ENCODE measurements at places on chromosomes 5 and 9.

- DNase-seq: peak; percentile 71
Observed at GRCh38 chr9:114155263-114155994, at the start of gene COL27A1. TSS of gene COL27A1 (plus strand) at chr9:114155537. CDS start at chr9:114155951, 414 bp downstream.

DNA sequence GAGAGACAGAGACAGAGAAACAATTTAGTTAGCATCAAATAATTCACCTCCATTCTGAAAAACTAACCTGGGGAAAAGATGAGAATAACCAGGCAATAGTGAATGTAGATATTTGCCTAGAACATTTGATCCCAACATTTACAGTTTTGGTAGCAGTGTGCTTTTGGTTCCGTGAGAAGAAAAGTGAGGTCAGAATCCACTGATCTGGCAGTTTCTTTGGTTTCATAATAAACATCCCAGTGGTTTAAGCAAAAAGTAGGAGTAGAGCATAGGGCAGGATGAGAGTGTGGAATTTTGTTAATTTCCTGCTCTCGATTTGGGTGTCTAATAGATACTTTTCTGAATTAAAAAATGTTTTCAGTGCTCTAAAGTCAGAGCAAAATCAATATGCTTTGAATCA lies 887.0 kb downstream of the NR2F1-AS1 start:
- DNase-seq: no peak

GRCh38 chr9:110763568-110763967 lies 95.0 kb downstream of the MUSK start:
- no peak for DNase-seq

- DNase-seq: no peak
Observed at GRCh38 chr5:147187099-147187540, 47.7 kb upstream of the STK32A start.

- no peak for DNase-seq
Observed at GRCh38 chr9:109600142-109600541, 102.0 kb upstream of the PTPN3 start.

- DNase-seq: no peak
Observed at GRCh38 chr9:90325913-90326653, 316.5 kb downstream of the DIRAS2 start.

DNA sequence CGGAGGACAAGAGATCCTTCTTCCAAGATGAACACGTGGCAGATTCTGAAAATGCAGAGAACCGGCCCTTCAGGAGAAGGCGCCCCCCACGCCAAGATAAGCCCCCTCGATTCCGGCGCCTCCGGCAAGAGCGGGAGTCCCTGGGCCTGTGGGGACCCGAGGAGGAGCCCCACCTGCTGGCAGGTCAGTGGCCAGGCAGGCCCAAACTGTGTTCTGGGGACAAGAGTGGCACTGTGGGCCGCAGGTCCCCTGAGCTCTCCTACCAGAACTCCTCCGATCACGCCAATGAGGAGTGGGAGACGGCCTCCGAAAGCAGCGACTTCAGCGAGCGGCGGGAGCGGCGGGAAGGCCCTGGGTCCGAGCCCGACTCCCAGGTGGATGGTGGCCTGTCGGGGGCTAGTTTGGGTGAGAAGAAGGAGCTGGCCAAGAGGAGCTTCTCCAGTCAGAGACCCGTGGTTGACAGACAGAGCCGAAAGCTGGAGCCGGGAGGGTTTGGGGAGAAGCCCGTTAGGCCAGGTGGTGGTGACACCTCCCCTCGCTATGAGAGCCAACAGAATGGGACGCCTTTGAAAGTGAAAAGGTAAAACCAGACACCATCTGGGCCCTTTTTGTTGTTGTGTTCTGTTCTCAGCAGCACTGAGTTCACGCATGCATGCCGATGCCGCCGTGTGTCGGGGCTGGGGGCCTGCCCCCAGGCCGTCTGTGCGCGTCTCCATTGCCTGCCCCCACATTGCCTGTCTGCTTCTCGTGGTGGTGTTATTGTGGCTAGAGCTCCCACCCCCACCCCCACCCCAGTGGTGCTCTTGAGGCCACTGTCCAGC lies 26.6 kb upstream of the POMT1 start:
- no peak for DNase-seq

DNA sequence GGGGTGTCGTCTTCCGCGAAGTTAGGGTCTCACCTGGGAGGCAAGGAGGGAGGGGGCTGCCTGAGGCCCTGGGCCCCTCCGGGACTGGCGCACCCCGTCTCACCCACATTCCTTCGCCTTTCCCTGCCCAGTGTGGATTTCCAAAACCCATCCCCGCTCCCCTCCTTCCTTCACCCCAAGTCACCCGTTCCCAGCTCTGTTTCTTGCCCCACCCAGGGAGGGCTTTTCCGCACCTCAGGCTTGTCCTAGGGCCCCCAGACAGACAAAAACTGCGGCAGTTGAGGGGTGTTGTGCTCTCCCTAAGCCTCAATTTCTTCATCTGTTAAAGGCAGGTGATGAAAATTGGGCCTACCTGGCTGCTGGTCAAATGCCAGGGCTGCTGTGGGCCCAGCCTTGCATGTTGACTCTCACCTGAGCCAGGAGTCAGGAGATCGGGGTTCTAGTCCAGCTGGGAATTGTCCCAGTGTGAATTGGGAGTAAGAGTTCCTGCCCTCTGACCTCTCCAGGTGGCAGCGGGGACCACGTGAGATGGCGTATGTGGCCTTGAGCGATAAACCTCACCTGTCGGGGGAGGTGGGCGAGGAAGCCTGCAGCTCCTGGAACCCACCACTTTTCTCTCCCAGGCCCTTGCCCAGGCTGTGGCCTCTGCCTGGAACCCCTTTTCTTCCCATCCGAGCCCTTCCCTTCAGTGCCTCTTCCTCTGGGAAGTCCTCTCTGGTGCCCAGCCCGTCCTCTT lies 143.4 kb upstream of the IER5L start:
- DNase-seq: no peak

GRCh38 chr5:134100283-134101091 lies 14.0 kb upstream of the TCF7 start:
- peak; percentile 72 for DNase-seq

DNA sequence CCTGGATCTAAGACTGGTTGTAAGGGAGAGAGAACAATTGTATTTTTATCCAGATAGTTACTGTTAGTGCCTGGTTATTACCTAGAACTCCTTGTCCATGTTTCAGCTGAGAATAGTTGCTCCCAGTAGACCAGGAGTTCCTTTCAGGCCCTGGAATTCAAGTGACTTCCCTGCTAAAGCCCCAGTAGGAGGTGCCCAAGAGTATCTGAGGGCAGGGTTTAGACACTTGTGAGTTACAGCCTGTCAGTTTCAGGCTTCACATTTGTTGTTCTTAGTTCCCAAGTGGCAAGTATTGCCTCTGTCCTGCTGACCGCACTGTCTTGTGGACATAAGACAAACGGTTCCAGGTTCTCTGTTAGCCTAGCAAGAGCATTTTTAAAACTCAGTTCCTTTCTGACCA lies 743.9 kb upstream of the SEMA6A start:
- DNase-seq: no peak

DNA sequence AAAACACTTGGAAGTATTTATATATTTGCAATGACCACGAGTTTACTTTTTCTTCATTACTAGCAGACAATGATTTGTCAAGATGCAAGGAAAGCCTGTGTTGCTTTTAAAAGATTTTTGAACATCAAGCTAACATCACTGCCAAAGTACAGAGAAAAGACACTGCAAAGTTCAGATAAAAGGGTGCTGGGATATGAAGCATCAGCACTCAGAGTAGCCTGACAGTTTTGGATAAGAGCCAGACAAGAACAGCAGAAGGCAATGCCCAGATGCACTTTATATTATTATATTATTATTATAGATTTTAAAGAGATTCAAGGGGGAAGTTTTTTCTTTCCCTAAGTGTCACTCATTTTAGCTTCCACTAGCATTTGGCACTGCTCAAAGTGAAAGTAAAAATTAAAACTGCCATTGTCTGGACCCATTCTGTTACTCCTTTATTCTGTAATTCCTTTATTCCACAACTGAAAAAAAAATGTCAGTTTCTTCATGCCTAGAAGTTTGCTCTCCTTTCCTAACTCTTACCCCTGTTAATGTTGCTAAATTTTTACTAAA lies 240.6 kb downstream of the EFNA5 start:
- DNase-seq: no peak

- DNase-seq: no peak
Observed at GRCh38 chr9:4334410-4334813, 34.5 kb upstream of the GLIS3 start.

GRCh38 chr5:74020503-74020902 lies 394.5 kb downstream of the ARHGEF28 start:
- DNase-seq: no peak

DNA sequence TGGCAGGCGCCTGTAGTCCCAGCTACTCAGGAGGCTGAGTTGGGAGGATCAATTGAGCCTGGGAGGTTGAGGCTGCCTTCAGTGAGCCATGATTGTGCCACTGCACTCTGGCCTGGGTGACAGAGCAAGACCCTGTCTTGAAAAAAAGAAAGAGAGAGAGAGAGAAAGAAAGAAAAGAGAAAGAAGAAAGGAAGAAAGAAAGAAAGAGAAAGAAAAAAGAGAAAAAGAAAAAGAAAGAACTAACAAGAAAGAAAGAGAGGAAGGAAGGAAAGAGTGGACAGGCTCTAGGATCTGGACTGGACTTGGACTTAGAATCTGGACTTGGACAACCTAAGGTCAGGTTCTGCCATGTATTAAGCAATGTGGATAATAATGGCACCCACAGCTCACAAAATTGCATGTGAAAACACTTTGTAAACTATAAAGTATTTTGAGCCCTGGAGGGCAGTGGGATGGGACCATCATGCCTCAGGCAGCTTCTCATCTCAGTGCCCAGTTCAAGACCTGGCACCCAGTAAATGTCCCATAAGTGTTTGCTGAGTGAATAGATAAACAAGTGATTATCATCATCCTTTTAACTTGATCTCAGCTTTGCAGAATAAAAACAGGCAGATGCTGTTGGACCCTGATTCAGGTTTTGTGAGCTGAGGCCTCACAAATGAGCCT lies 12.8 kb upstream of the PHF19 start:
- DNase-seq: no peak

- no peak for DNase-seq
Observed at GRCh38 chr5:18032744-18033143, 398.5 kb downstream of the TAF11L14 start.

DNA sequence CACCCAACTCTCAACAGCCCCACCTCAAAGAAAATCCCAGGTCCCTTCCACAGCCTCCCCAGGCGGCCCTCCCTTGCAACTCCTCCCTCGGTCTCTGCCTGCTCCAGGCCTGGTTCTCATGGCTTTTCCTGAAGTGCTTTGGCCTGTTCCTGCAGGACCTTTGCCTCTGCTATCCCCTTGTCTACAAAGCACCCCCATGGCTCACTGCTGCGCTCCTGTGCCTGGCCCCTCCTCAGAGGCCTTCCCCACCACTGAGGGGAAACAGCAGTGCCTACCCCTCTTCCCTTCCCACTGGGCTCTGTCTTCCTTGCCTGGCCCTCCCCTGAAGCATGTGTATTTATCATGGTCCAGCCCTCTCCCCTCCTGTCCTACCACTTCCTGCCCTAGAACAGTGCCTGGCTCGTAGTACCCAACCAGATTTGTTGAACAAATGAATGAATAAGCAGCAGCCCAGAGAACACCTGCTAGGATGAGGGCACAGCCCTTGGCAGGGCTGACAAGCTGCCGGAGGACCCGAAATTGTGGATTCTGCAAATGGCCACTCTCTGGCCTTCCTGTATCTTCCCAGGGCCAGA lies 68.6 kb upstream of the LRRTM2 start:
- no peak for DNase-seq

DNA sequence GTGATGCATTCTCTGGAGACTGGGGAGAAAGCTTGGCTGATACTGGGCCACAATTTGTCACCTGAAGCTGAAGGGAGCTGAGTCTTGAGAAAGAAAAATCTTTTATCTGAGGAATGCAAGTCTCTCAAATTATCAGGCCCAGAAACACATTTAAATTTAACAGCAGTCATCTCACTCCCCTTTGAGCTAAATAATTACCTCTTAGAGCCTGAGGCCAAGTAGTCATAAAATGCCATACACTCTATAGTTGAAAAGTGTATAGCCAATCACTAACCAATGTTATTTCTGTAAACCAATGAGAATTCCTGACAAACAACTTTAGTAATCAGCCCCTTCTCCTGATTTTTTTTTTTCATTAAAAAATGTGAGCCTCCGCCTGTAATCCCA lies 32.7 kb upstream of the DAPK1 start:
- no peak for DNase-seq

DNA sequence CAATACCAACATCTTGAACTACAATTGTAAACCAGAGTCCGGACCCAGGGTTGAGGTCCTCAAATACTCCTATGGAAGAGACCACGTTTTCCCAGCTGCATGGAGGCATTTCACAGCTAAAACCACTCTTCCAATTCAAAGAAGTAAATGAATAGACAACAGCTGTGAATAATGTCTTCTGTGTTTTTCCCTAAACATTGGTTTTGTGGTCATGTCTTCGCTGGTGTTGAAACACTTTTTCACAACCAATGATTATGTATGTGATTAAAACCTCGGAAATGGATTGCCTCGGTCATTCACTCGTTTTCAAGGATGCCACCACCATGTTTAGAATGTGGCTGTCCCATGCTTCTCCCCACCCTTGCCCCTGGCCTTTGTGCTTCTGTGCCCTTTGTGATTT lies 9.4 kb upstream of the TENT4A start:
- no peak for DNase-seq

GRCh38 chr5:123845356-123846100 lies 333.6 kb downstream of the CSNK1G3 start:
- DNase-seq: no peak

DNA sequence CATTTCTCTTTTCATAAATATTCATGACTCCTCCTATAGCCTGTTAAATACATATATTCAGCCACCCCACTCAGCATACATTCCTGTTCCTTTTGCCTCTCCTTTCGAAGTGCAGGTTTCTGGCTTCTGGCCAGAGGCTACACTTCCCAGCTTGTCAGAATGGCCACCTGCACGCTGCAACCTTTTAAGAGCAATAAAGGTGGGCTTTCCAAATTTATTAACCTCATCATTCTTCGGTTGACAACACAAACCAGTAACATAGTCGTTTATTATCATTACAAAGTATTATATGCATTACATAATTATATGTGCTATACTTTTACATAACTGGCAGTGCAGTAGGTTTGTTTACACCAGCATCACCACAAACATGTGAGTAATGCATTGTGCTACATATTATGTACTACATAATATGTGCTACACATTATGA lies 16.5 kb upstream of the TMEM171 start:
- no peak for DNase-seq

DNA sequence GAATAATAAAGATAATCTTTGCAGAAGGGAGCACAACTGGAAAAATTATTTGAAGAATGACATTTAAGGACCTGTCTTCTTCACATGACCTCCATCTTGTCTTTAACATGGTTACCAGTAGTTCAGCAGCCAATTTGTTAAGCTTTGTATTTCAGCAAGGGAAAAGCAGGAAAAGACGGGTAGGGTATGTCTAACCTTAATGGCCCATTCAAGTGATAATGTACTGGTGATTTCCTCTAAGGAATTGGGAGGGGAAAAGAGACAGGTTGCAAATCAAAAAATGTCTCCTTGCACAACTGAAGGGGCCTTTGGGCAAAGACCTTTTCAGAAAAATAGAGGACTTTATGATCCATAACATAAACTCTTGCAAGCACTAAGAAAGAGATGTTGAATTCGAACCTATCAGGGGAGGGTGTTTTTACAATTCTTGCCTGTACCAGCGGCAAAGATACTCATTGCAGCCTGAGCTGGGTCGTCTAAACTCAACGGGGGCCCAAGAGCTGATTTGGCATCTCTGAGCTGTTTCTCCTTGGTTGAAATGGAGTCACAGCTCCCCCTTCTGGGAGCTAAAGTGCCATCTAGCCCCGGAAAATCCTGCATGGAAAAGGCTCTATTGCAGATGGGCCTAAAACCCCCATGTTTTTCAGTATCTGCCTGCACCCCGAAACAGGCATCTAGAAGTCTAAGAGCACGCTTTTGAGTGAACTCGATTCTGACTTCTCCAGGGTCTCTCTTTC lies 3.8 kb downstream of the BRINP1 start:
- DNase-seq: no peak

Measured in T-helper 9 cell (primary cell).